ENCODE measurements at places on chromosomes 1 and 21.
A peak's percentile ranks its signal among the peaks of the same experiment; 100 is the strongest.

- no peak for DNase-seq
Measured at GRCh38 chr1:78291418-78291817, 199.4 kb upstream of the PTGFR start.

- no peak for DNase-seq
Measured at GRCh38 chr1:33099290-33100118, 18.6 kb downstream of the AZIN2 start.

DNA sequence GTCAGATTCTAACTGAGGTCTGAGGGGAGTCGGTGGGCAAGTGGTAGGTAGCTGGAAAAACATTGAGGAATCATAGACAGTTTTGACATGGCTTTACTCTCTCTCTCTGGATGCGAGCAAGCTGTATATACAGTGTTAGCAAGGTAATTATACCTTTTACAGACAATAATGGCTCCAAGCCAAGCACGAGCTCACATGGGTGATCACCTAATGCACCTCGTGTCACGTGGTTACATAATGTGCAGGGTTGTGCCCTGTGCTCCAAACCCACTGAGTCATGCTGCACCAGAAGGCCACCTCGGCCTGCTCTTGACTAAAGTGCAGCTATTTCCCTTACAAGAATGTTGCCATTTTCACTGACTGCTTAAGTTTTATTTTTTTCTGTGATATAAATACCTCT, 7.6 kb upstream of the CLCA2 start:
- DNase-seq: no peak

GRCh38 chr1:52210044-52210443, 68.2 kb downstream of the ZFYVE9 start:
- DNase-seq: no peak

DNA sequence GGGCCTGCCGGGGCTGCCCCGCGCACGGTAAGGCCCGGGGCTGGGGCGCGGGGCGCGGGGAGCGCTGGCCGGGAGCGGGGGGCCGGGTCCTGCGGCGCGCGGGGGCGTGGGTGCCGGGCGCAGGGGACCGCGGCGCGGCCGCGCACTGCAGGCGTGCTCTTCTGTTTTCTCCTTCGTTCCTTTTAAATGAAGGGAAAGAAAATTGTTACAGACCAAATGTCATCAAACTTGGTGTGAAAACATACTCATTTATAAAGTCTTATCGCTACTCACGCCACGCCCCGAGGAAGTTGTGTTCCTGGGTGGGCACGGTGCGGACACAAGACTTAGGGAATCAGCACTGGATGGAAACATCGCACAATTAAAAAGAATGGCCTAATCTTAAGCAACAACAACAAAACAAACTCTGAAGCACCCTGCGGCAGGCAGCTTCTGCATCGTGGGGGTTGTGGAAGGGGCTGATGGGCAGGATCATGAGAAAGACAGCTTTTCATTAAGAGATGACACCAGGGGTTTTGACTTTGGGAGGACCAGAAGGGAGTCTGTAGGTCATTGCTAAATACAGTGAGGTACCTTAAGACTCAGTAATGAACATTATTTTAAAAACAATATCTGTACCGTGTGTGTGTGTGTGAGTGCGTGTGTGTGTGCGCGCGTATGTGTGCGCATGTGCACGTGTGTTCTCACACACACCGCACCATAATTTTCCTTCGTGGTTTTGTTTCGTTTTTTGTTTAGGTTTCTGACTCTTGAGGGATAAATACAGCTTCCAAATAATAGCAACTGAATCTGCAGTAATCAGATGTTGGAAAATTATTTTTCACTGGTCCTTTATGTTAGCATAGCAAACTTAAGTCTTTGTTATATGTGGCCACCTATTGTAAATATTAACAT, 548 bp downstream of the B3GALT5 start:
- DNase-seq: peak; percentile 57

DNA sequence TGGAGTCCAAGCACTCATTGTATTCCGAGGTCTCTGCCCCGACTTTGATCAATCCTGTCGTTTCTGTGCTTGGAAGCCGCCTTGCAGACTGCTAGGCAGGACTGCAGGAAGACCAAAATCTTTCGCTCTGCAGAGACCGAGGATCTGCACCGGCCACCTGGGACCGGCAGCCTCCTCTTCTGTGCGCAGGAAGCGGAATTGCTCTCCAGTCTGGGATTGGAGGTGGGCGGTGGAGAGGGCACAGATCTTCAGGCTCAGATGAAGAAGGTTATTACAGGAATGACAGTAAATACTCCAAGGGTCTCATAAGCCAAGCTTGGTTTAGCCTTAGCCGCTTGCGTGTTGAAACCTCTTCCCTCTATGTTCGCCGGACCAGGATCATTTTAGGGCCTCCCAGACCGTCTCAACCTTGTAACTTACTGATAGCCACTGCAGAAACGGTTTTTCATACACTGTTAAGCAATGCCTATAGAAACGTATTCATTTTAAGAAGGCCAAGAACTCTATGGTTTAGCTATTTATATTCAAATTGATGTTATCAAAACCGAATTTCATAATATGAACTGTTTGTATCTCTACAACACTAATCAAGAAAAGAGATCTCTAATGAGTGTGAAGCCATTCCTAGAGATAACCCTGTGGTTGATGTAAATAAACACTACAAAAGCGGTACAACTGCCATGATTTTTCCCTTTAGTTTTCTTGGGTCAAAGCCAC, 1.1 kb downstream of the MIA3 start:
- peak; percentile 70 for DNase-seq

- DNase-seq: no peak
Measured at GRCh38 chr1:41642922-41643821, 158.7 kb upstream of the EDN2 start.

DNA sequence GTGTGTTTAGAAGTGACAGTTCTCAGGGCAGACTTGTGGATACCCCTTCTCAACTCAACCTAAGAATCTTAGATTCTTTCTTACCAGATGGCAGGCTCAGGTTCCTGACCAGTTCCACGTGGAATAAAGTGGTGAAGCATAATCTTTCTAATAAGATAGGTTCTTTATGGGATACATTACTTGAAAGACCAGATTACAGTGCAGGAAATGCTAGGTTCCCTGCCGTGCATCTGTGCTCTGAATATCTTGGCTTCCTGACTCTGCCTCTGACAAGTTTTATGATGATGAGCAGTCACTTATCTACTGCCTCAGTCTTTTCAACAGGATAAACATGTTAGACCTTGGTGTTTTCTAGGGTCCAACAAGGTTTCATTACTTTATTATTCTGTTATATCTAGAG, 207.9 kb upstream of the CACYBP start:
- no peak for DNase-seq

GRCh38 chr1:153976819-153977249, 640 bp downstream of the JTB start:
- no peak for DNase-seq

DNA sequence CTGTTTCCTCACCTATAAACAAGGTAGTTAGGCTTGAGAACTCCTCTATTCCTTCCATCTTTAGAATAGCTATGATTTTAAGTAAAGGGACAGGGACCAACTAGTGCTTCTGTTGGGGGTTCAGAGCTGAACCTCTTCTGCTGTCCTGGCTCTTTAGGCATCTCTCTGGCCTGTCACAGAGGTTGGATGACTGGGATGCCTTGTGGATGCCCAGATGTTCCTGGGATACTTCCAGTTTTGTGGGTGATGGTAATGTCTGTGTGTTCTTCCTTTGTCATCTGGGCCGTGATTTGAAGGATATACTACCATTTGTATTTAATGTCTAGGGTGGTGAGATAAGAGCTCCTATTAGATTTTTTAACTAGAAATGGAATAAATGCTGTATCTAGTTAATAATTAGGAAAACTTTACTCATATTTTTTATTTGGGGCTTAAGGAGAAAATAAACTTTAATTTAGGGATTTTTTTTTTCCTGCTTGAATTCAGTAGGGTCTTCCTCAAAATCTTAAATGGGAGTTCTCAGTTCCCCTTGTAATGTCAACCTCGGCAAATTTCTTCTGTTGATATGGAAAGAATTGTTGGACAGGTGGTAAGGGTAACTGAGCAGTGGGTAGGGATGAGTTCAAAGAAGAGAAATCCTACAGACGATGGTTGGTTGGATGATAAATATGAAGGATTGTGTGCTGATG, 47.2 kb downstream of the LAMC1 start:
- no peak for DNase-seq

- peak; percentile 28 for DNase-seq
Measured at GRCh38 chr1:14392161-14392858, 206.2 kb upstream of the KAZN start.

GRCh38 chr1:43648876-43649477, 972 bp upstream of the KDM4A start:
- no peak for DNase-seq

DNA sequence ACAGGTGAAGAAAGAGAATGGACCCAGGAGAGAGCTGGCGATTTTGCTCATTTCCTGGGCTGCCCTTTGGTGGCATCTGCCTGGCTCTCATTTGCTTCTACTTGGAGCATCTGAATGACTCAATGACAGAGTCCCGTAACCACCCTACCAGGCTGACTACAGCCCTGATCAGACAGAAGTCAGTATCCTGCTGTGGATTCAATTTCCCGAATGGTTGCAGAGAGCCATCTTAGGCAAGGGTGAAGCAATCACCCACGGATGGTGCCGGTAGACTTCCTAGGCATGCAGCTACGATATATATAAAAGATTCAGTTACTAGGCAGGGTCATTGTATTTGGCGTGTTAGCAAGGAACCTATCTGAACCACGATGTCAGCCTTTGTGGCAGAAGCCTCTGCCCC, 10.2 kb downstream of the AJAP1 start:
- no peak for DNase-seq

DNA sequence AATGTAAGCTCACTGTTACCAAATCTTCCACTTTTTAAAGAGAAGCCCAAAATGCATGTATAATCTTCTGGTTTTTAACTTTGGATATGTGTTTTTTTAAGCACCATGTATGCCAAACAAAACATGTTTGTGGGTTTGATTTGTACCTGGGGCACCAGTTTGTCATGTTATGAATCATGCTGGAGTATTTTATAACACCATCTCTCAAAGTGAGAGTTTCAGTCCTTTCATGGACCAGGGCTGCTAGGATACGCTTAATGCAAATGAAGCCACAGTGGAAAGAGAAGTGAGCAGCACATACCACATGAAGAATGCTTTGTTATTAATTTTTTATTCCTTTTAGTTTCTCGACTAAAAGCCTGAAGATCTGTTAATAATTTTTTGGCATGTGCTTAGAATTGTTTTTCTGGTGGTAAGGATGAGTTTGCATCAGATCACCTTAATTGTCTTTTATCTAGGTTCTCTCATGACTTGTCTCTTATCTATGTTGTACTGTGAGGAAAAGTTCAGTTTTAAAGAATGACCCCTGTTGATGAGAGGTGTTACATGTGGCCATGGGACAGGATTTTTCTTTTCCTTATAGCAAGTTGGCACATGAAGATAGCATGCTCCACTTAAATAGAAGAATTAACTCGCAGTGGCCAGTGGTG, 2.0 kb upstream of the RABGAP1L start:
- DNase-seq: no peak

GRCh38 chr1:224266915-224267856, 62.8 kb downstream of the NVL start:
- DNase-seq: no peak

DNA sequence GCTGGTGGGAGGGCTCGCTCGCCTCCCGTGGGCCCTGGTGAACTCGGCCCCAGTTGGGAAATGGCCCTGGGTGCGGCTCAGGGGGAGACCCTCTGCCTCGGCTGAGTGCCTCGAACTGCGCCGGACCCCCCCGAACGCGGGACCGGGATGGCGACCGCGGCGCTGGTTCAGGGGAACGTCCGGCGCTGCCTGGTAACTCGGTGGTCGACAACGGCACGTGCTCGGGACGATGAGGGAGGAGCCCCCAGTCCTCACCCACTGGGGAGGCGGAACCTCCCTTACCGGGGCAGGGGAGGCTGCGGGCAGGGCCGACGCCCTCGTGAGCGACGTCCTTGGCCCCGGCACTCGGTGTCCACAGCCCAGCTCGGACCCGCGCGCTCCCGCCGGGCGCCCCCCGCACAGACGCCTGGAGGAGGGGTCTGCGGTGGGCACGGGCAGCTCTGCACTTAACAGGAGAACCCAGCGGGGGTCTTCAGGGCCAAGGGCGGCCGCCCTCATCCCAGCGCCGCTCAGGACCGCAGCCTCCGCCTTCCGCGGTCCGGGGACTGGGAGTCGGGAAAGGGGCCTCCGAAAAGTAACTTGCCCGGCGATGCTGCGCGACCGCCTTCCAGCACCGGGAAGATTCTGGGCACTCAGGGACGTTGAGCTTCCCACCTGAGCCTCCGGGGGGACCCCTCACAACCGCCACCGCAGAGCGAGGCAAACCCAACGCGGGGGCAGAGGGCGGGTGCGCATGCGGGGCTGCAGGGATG, 1.7 kb downstream of the HES4 start:
- peak; percentile 76 for DNase-seq

GRCh38 chr1:115969509-115969908, 6.8 kb upstream of the SLC22A15 start:
- peak; percentile 86 for DNase-seq

DNA sequence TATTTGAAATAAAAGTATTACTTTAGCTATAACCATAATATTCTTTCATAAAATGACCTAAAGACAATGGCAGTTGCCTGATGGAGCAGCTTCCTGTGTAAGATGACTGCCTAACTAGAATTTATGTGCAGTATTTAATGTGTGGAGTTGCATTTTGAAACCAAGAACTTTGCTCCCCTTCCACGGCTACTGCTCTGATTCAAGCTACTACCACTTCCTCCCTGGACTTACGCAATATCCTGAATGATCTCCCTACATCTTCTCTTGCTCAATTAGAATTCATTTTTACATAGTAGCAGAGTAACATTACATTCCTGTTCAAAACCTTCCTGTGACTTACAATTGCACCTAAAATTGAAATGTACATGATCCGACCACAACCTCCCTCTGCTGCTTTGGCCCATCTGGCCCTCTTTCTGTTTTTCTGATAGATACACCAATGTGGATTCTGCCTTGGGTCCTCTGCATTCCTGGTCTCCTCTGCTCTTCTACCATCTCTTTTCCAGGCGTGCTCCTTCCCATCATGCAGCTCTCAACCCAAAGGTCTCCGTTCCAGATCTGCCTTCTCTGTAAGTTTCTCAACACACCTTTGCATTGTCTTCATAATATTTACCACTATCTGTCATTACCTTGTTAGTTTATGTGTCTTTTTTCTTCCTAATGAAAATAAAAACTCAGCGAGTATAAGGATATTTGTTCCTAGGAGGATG, 47.4 kb upstream of the USP25 start:
- no peak for DNase-seq

DNA sequence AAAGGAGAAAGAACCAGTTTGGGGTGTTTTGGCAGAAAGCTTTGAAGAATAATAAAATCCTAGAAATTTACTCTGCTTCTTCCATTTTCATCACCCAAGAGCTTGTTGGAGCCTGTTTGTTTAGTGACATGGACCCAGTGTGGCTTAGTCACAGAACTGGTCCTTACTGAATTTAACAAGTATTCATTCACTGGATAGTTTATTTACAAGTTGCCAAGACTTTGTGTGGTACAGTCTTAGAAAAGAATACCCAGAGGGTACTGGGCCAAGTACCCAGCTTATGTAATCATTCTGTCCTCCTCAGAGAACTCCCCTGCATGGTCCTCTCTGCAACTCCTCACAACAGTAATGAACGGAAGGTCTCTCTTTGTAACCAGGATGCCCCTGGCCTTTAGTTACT, 16.4 kb downstream of the RAB4A start:
- no peak for DNase-seq
